ENCODE measurements at places on chromosomes 7 and 10. TPM values are rescaled to one million over a fixed set of nuclear protein-coding genes. Genes with fewer than 3 reads are reported as not detected.
A peak's percentile ranks its signal among the peaks of the same experiment; 100 is the strongest.

Gene RHBDD2
- 71.3 TPM for polyA plus RNA-seq

Gene MMD2
- polyA plus RNA-seq: not detected

Gene PANK1
- polyA plus RNA-seq: 4.2 TPM

Gene SPDYE16
- polyA plus RNA-seq: not detected

Gene AGAP9
- polyA plus RNA-seq: 3.8 TPM

GRCh38 chr10:78959217-78959923, 109.4 kb upstream of the ZMIZ1 start:
- DNase-seq: no peak

GRCh38 chr7:87339373-87339897, 6.0 kb upstream of the CROT start:
- DNase-seq: no peak

DNA sequence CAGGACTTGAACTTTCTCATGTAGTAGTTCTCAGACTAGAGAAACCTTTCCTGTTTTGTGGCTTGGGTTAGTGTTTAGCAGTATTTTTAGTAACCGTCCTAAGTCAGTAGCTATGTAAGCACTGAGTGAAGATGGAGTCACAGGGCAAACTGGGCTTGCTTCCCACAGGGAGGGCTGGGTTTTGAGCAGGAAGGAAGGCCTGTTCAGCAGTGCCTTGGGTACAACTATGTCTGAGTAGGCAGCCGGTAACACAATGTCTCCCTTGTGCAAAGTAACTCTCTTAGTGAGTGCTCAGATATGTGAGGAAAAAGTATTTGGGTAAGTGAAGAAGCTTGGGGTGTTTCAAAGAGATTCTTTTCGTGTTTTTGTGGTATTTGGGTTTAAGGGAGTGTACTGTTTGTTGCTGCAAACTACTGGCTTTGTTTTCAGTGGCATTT, 96.4 kb downstream of the CCSER2 start:
- DNase-seq: peak; percentile 96

DNA sequence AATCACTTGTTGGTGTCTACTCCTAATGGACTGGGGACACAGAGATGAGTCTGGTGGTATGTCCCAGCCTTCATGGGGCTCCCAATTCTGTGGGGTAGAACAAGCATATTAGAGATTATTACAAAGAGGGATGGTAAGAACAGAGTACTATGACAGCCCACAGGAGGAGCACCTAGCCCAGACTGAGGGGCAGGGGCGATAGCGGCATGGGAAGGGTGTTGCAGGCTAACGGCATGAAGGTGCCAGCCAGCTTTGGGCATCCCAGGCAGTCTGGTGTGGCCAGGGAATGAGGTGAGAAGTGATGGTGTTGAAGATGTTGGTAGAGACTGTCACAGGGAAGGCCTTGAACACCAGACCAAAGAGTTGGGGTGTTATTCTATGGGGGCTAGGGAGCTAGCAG, 280.0 kb downstream of the RPS24 start:
- no peak for DNase-seq

DNA sequence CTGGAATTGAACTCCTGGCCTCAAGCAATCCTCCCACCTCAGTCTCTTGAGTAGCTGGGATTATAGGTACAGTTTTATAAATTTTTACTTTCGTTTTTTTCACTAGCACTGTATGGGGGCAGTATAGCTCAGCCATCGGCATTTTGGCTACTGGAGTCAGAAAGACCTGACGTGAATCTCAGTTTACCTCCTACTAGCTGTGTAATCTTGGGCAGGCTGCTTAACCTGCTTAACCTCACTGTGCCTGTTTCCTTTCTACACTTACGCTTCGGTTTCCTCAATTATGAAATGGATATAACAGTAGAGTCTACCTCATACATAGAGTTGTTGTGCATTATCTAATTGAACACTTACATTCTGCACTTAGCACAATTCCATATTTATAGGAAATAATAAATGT, 16.7 kb downstream of the STN1 start:
- no peak for DNase-seq

- no peak for DNase-seq
Measured at GRCh38 chr10:89810908-89811525, 109.6 kb downstream of the KIF20B start.

- no peak for DNase-seq
Measured at GRCh38 chr10:76721891-76722505, 915.6 kb downstream of the KCNMA1 start.

DNA sequence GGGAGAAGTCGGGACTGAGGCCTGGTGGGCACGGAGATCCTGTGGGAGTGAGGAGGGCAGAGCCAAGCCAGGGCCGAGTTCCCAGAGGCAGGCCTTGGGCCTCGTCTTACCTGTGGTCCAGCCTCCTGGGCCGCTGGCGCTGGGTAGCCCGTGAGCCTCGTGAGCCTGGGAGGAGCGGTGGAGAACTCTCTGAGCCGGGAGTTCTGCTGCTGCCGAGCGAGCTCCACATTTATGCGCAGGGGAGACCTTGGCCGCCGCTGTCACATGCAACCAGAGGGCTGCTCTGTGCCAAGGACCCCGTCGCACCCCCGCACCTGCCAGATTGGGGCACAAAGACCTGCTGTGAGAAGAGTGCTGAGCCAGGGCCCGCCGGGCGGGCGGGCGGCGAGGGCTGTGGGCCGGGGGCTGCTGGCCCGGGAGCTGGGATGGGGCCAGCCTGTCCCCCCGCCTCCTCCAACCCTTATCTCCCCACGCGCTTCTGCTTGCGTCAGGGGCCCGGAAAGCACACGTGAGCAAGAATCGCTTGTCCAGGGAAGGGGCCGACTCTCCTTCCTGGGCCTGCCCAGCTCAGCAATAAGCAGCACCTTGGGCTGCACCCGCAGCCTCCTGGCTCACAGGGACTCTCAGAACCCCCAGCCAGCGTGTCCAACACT, 10.2 kb downstream of the VENTX start:
- DNase-seq: no peak
